ENCODE measurements at places on chromosomes 2 and 18. TPM values are rescaled to one million over a fixed set of nuclear protein-coding genes. Genes with fewer than 3 reads are reported as not detected.

GRCh38 chr2:215527736-215528135, 91.9 kb upstream of the FN1 start:
- no peaks in the 10 kb centered on the region for H3K4me1 ChIP-seq
- H3K36me3 ChIP-seq: no peaks in the 10 kb centered on the region
- H3K27me3 ChIP-seq: no peaks in the 10 kb centered on the region
- H3K27ac ChIP-seq: no peak overlapping the region
- DNase-seq: no peak

DNA sequence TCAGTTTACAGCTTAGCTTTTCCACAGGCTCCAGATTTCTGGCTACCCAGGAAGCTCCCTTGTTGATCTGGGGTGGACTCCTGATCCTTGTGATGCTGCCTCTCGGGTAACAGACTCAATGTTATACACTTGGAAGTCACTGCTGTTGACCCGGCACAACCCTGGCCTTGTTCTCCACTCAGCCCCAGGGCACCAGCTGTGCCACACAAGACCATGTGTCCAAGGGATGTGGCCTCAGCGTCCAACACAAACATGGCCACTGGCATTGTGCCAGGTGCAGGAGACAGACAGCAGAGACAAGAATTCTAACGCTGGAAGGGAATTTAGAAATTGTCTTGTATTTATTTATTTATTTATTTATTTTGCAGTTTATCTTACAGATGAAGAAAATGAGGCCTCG, 39.0 kb upstream of the PPP4R1 start:
- H3K36me3 ChIP-seq: no peaks in the 10 kb centered on the region
- no peak overlapping the region for H3K4me3 ChIP-seq
- H3K4me1 ChIP-seq: no peaks in the 10 kb centered on the region
- peak; percentile 28 for DNase-seq

- no peak overlapping the region for H3K4me3 ChIP-seq
- no peaks in the 10 kb centered on the region for H3K36me3 ChIP-seq
- H3K27ac ChIP-seq: no peak overlapping the region
- peak; percentile 85 for DNase-seq
These were observed 28.9 kb upstream of the IER3IP1 start for GRCh38 chr18:47204908-47205522.

DNA sequence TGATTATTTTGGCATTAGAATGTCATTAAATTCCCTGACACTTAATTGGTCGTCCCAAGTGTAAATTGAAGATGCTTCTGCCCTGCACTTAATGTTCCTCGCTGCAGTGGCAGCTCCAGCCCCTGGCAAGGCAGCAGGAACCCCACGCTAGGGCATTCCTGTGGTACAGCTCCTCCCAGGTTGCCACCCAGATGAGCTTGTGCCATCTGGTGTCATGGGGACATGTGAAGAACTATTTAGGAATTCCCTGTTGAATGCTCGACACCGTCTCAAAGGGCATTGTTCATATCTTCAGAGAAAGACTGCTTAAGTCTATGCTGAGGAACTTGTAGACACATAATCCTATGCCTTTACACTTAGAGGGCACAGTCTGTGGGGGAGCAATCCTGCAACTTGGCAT, 38.9 kb downstream of the BCL2L11 start:
- no peak for DNase-seq
- H3K27ac ChIP-seq: peak overlapping the region; percentile 95
- no peaks in the 10 kb centered on the region for H3K27me3 ChIP-seq
- H3K36me3 ChIP-seq: peaks cover 65% of the 10 kb centered on the region

DNA sequence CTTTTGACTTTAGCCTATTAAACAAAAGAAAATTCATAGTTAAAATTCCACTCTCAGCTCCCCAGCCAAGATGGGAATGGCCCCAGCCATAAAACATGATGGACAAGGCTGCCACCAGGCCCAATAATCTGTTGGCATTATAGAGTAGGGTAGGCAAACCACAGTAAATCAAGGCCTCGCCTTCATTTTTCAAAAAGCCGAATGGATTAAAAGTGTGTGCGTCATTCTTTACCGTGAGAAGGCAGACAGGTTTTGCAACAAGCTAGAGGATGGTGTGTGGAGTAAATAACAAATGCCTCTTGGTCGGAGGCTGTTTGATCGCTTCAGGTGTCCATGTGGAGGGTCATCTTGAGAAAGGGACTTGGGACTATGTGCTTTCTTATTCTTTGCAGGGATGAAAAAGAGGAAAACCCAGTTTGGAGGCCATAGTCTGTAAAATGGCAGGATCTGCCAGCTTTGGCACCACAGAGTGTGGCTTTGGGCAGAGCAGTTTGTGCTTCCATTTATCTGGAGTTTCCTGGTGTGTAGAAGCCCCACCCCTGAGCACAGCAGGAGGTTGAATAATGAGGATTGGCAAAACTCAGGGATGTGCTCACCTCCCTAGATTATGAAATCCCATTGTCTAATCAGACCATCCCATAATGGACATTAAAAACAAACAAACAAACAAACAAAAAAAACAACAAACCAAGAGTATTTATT, 57.1 kb upstream of the ITGB6 start:
- no peak for DNase-seq
- no peaks in the 10 kb centered on the region for H3K27me3 ChIP-seq
- H3K4me3 ChIP-seq: no peak overlapping the region
- no peaks in the 10 kb centered on the region for H3K36me3 ChIP-seq

DNA sequence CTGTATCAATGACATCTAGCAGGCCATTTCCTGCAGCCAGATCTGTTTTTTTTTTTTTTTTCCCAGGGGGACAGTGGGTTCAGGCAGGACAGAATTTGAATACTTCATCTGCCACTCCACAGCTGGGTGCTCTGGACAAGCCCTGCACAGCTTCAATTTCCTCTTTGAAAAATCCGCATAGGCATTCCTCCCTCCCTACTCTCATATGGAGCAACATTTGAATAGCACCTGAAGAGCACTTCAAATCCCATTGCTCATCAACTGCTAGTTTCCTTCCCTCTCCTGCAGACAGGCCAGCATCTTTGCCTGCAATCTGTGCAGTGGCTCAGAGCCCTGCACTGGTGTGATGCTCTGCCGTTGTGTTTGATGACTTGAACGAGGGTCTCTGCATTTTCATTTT, 326.3 kb downstream of the TSN start:
- no peak overlapping the region for H3K4me3 ChIP-seq
- H3K27ac ChIP-seq: no peak overlapping the region
- peaks cover 27% of the 10 kb centered on the region for H3K4me1 ChIP-seq

MFSD2B gene
- total RNA-seq: not detected

RTN4 gene
- total RNA-seq: 72.3 TPM

SLC4A5 gene
- total RNA-seq: 0.65 TPM

EIF2AK3 gene
- 18.4 TPM for total RNA-seq

EFR3B gene
- 0.58 TPM for total RNA-seq
